ENCODE measurements at places on chromosomes 7 and 10.
A peak's percentile ranks its signal among the peaks of the same experiment; 100 is the strongest.

DNA sequence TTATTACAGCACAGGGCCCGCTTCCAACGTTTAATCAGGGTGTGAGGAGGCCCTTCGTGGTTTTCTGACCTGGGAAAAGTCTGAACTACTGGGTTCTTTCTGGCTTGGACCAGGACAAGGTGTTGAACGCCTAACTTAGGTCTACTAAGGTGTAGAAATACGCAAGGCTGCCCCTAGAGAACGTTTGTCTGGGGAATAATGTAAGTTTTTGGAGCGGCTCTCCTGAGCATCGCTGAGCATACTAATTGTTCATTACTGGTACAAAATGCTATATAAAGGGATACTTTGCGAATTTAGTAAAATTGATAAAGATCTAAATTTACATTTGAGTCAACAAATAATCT is 32.4 kb upstream of the TOMM7 start:
- H3K36me3 ChIP-seq = no peaks in the 10 kb centered on the region
- H3K4me3 ChIP-seq = peak overlapping the region; percentile 84
- H3K27ac ChIP-seq = peak overlapping the region; percentile 95
- DNase-seq = no peak
- H3K4me1 ChIP-seq = peaks cover 29% of the 10 kb centered on the region

GRCh38 chr7:155816192-155816508 is 3.9 kb upstream of the SHH start:
- peaks cover 11% of the 10 kb centered on the region for H3K27me3 ChIP-seq
- H3K27ac ChIP-seq = no peak overlapping the region
- H3K4me3 ChIP-seq = no peak overlapping the region

DNA sequence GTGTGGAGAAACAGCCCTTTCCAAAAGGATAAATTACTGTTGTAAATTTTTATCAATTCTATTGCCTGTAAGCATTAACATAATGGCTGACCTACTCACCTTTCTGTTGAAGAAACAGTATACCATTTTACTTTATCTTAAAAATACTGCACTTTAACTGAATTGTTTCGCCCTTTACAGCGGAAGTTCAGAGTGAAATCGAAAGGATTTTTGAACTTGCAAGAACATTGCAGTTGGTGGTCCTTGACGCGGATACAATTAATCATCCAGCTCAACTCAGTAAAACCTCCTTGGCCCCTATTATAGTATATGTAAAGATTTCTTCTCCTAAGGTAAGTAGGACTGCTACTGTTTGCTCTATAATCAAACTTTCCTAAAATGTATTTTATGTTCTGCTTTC is 117.5 kb downstream of the NSUN6 start:
- H3K27ac ChIP-seq = no peak overlapping the region
- DNase-seq = no peak
- H3K4me1 ChIP-seq = no peaks in the 10 kb centered on the region
- no peaks in the 10 kb centered on the region for H3K27me3 ChIP-seq
- H3K36me3 ChIP-seq = no peaks in the 10 kb centered on the region
- no peak overlapping the region for H3K4me3 ChIP-seq

DNA sequence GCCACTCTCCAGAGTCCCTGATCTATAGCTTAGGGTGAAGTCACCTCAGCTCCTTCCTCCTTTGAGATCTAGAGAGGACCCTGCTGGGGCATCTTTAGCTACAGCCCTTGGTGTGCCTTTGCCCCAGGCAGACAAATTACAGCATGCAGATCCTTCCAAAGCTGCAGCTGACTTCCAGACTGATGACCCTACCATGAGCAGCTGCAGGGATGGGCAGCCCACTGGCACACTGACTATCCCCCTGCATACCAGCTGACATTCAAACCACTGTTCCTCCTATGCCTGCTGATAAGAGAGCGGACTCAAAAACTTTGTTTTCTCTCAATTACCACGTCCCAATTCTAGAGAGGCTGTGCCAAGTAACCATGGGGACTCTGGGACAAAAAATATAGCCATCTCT is 70.6 kb downstream of the COL13A1 start:
- DNase-seq = no peak
- H3K4me3 ChIP-seq = no peak overlapping the region
- no peaks in the 10 kb centered on the region for H3K27me3 ChIP-seq

DNA sequence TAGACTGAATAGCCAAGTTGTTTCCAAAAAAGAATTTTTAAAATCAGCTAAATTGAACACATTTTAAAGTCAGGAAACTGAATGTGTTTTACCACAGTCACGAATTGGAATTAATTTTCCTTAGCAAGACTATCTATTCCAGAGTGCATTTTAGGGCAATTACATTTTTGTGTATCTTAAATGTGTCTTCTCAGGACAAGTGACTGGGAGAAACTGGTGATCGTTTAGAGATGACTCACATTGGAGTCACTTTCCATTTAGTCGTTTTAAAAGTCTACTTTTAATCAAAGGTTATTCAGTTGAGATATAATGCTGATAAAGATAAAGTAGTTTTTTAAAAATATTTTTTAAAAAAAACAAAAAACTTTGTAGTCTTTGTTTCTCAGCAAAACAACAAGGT is 191.7 kb upstream of the SLC26A5 start:
- no peaks in the 10 kb centered on the region for H3K4me1 ChIP-seq
- H3K27me3 ChIP-seq = no peaks in the 10 kb centered on the region
- no peaks in the 10 kb centered on the region for H3K36me3 ChIP-seq
- no peak overlapping the region for H3K27ac ChIP-seq
- no peak overlapping the region for H3K4me3 ChIP-seq

DNA sequence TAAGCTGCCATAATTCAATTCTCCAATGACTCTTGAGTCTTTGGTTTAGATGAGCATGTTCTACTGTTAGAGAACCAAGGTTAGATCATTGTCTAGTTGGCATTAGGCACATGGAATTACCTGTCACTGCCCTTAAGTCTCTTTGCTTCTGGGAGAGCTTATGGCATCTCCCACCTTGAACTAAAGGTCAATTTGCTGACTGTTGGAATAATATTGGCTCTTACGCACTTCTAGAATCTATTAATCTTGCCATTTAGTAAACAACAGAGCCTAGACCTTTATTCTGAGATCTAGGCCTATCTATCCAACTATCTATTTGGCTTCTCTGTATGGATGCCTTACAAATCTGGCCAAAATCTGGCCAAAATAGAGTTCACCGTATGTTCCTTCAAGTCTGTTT is 232.0 kb downstream of the STK31 start:
- no peaks in the 10 kb centered on the region for H3K36me3 ChIP-seq
- no peaks in the 10 kb centered on the region for H3K27me3 ChIP-seq
- DNase-seq = no peak
- no peaks in the 10 kb centered on the region for H3K4me1 ChIP-seq
- H3K27ac ChIP-seq = no peak overlapping the region
- no peak overlapping the region for H3K4me3 ChIP-seq

DNA sequence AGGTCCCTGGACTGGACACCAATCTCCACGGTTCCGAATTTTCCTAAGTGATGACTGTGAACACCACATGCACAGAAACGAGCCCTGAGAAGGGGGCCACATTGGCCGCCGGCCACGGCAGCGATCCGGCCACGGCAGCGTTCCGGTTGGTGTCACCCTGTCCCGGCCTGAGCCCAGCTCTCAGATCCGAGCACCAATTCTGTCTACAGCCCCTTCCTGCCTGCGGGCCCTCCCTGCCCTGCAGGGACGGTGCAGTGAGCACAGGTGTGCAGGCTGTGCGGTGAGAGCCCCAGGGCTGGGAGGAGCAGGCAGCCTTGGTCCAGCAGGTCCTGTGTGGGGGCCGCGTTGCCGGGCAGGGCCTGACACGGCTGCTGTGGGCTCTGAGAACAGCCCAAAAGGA is 29.7 kb upstream of the GPR146 start:
- no peak overlapping the region for H3K4me3 ChIP-seq
- H3K27me3 ChIP-seq = no peaks in the 10 kb centered on the region
- no peak overlapping the region for H3K27ac ChIP-seq
- no peak for DNase-seq

- H3K4me3 ChIP-seq = no peak overlapping the region
- H3K27ac ChIP-seq = no peak overlapping the region
- no peak for DNase-seq
- H3K27me3 ChIP-seq = no peaks in the 10 kb centered on the region
- no peaks in the 10 kb centered on the region for H3K36me3 ChIP-seq
- no peaks in the 10 kb centered on the region for H3K4me1 ChIP-seq
Measured at GRCh38 chr7:110633313-110633712, 457.6 kb upstream of the LRRN3 start.

DNA sequence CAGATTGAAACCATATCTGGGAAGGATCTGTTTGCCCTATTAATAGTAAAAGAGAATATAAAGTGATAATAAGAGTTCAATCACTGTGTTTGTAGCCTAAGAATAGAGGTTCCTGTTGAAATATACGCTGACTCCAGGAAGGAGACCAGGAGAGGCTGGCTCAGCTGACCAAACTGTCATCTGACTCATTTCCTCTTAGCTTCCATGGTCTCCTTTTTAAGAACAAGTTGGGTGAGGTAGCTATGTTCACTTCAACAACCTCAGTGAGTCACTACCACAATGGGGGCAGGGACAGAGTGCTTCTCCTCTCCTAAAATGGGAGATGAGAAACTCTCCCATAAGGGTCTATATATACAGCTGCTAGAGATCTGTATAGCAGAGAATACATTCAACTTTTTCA is 543.3 kb downstream of the CALN1 start:
- no peaks in the 10 kb centered on the region for H3K36me3 ChIP-seq
- H3K4me3 ChIP-seq = no peak overlapping the region
- H3K27me3 ChIP-seq = no peaks in the 10 kb centered on the region
- no peak for DNase-seq

DNA sequence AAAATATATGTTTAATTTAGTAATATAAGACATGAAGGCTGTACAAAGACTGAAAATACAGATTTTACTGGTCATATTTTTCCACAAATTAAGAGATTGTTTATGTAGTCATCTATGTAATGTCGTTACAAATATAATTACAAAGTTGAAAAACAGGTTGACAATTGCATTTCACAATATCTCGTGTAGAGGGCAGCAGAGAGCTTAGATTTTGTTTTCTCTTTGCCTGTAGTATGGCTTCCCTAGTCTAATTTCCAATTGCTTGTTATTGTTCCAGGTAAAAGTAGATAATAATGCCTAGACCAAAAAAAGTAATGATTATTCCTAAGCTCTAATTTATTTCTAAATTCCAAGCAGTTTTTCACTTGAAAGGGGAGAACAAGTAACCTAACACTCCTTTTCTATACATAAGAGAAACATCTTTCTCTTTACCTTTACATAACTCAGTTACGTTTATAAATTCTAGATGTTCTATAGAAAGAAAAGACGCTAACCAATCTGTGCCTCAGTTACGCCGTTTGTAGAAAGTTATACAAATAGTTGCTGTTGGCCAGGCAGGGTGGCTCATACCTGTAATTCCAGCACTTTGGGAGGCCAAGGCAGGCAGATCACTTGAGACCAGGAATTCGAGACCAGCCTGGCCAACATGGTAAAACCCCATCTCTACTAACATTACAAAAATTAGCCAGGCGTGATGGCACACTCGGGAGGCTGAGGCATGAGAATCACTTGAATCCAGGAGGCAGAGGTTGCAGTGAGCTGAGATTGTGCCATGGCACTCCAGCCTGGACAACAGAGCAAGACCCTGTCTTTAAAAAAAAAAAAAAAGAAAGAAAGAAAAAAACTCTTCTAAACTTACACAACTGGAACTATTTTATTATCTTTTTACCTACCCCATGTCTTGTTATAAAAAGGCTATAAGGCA is 30.0 kb downstream of the NET1 start:
- H3K36me3 ChIP-seq = no peaks in the 10 kb centered on the region
- H3K27ac ChIP-seq = no peak overlapping the region
- no peaks in the 10 kb centered on the region for H3K27me3 ChIP-seq

GRCh38 chr7:157476201-157476600 is 139.4 kb downstream of the DNAJB6 start:
- H3K27ac ChIP-seq = no peak overlapping the region
- no peaks in the 10 kb centered on the region for H3K36me3 ChIP-seq
- no peaks in the 10 kb centered on the region for H3K4me1 ChIP-seq
- H3K4me3 ChIP-seq = no peak overlapping the region

DNA sequence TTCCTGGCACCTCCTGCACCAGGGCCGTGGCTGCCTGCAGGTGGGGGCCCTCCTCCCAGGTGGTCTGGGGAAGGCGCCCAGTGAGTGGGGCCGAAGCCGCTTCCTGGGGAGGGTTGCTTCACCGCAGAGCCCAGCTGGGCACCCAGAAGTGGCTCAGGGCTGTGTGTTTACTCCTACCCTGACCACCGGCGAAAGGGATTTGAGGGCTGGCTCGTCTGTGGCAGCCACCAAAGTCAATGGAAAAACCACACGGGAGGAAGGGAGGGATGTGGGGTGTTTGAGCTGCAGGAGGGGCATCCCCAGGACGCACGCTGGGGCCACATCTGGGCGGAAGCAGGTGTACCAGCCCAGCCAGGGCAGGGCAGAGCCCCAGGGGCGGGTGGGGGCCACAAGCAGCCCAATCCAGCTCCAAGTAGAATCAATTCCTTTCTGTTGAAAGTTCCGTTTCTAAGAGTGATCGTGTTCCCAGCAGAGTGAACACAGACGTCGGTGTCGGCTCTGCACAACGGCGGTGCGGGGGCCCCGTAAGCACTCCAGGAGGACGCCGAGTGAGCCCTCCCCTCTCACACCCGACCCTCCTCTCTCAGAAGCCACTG is 69.9 kb downstream of the FOXL3 start:
- no peak overlapping the region for H3K4me3 ChIP-seq
- DNase-seq = no peak
- H3K36me3 ChIP-seq = no peaks in the 10 kb centered on the region

- H3K4me1 ChIP-seq = peaks cover 12% of the 10 kb centered on the region
- no peak overlapping the region for H3K4me3 ChIP-seq
- no peak for DNase-seq
Measured at GRCh38 chr7:41977151-41977651, 259.8 kb downstream of the GLI3 start.

GRCh38 chr10:131620314-131620713 is 280.5 kb upstream of the PPP2R2D start:
- H3K4me3 ChIP-seq = no peak overlapping the region
- no peaks in the 10 kb centered on the region for H3K4me1 ChIP-seq
- no peak for DNase-seq
- H3K36me3 ChIP-seq = no peaks in the 10 kb centered on the region
- H3K27me3 ChIP-seq = no peaks in the 10 kb centered on the region

- H3K27ac ChIP-seq = no peak overlapping the region
- DNase-seq = no peak
- no peaks in the 10 kb centered on the region for H3K27me3 ChIP-seq
- H3K36me3 ChIP-seq = no peaks in the 10 kb centered on the region
- H3K4me3 ChIP-seq = no peak overlapping the region
Measured at GRCh38 chr10:118827466-118828155, 72.8 kb upstream of the CACUL1 start.

GRCh38 chr7:104873401-104873800 is 140.6 kb upstream of the KMT2E start:
- no peak for DNase-seq
- no peaks in the 10 kb centered on the region for H3K4me1 ChIP-seq
- no peak overlapping the region for H3K4me3 ChIP-seq
- H3K27ac ChIP-seq = no peak overlapping the region
- no peaks in the 10 kb centered on the region for H3K36me3 ChIP-seq
- no peaks in the 10 kb centered on the region for H3K27me3 ChIP-seq

DNA sequence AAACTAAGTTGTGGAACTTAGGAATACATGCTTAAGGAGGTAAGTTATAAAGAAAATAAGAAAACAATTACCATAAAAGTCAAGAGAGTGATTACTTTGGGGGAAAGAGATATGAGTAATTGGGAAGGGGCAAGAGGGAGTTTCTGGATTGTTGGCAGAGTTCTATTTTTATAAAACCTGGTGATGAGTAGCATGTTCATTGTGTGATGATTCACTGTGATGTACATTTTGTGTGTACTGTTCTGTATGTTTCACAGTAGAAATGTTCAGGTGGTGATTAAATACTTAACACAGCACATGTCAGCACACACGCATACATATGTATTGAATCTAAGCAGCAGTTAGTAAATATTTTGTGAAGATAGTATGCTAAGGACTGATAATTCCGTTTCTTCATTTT is 9.7 kb upstream of the OIT3 start:
- no peaks in the 10 kb centered on the region for H3K27me3 ChIP-seq
- no peak for DNase-seq
- peaks cover 5% of the 10 kb centered on the region for H3K36me3 ChIP-seq
- H3K4me1 ChIP-seq = no peaks in the 10 kb centered on the region
- H3K4me3 ChIP-seq = no peak overlapping the region

All from upper lobe of left lung (tissue), 6 donors.